ENCODE measurements at places on chromosomes 6 and 20. TPM values are rescaled to one million over a fixed set of nuclear protein-coding genes. Genes with fewer than 3 reads are reported as not detected.

DNA sequence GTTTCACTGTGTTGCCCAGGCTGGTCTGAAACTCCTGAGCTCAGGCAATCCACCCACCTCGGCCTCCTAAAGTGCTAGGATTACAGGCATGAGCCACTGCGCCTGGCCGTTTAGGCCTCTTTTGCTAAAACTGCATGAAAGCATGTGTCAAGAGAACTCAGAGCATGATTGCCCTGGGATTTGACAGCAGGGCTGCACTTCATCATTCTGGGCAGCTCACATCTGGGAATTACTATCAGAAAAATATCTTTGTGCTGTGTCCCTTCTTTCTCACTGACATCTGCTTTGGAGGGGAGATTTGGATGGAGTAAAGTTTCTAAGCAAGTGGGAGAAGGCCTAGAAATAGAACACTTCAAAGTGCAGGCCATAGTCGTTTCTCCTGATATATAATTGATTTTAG is 59.6 kb upstream of the EIF2S2 start:
- H3K4me1 ChIP-seq: peaks cover 3% of the 10 kb centered on the region
- no peak overlapping the region for H3K27ac ChIP-seq
- peaks cover 20% of the 10 kb centered on the region for H3K27me3 ChIP-seq
- H3K4me3 ChIP-seq: no peak overlapping the region

CNR1 gene
- total RNA-seq: not detected

- H3K27me3 ChIP-seq: peaks cover 66% of the 10 kb centered on the region
- no peak for DNase-seq
- H3K27ac ChIP-seq: no peak overlapping the region
- H3K4me3 ChIP-seq: no peak overlapping the region
Observed at GRCh38 chr6:138258991-138259390, 40.7 kb upstream of the PBOV1 start.

GRCh38 chr20:51346686-51347485 is 195.6 kb downstream of the NFATC2 start:
- no peak for DNase-seq
- H3K27ac ChIP-seq: no peak overlapping the region
- peaks cover 4% of the 10 kb centered on the region for H3K4me1 ChIP-seq
- H3K36me3 ChIP-seq: peaks cover 5% of the 10 kb centered on the region
- H3K27me3 ChIP-seq: peaks cover 12% of the 10 kb centered on the region

DNA sequence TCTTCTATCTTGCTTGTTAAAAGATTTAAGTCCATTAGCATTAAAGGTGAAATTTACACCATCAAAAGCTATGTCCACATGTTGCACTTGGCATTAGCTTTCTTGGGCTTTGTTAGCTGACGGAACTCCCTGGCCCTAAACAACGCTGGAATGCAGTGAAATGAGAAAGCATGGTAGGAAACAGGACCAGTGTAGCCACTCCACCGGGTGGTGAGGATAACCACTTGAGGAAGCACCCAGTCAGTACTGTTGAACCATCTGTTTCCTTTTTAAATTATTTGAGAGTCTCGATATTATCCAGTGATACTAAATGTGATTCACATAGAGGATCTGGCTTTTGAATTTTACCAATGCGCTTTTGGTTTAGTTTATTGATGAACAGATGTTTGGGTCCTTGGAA is 374.9 kb upstream of the NOX3 start:
- H3K27me3 ChIP-seq: no peaks in the 10 kb centered on the region
- no peaks in the 10 kb centered on the region for H3K4me1 ChIP-seq
- H3K36me3 ChIP-seq: no peaks in the 10 kb centered on the region
- H3K4me3 ChIP-seq: no peak overlapping the region
- DNase-seq: no peak

GRCh38 chr6:40848038-40848437 is 191.0 kb downstream of the UNC5CL start:
- peaks cover 4% of the 10 kb centered on the region for H3K4me1 ChIP-seq
- no peak overlapping the region for H3K4me3 ChIP-seq
- DNase-seq: no peak
- H3K36me3 ChIP-seq: peaks cover 3% of the 10 kb centered on the region
- H3K27ac ChIP-seq: no peak overlapping the region

- peak overlapping the region; percentile 97 for H3K27ac ChIP-seq
- peak; percentile 81 for DNase-seq
- no peaks in the 10 kb centered on the region for H3K36me3 ChIP-seq
- no peaks in the 10 kb centered on the region for H3K27me3 ChIP-seq
- H3K4me1 ChIP-seq: peaks cover 37% of the 10 kb centered on the region
Observed at GRCh38 chr6:151390851-151391470, 398 bp downstream of the ZBTB2 start.

DNA sequence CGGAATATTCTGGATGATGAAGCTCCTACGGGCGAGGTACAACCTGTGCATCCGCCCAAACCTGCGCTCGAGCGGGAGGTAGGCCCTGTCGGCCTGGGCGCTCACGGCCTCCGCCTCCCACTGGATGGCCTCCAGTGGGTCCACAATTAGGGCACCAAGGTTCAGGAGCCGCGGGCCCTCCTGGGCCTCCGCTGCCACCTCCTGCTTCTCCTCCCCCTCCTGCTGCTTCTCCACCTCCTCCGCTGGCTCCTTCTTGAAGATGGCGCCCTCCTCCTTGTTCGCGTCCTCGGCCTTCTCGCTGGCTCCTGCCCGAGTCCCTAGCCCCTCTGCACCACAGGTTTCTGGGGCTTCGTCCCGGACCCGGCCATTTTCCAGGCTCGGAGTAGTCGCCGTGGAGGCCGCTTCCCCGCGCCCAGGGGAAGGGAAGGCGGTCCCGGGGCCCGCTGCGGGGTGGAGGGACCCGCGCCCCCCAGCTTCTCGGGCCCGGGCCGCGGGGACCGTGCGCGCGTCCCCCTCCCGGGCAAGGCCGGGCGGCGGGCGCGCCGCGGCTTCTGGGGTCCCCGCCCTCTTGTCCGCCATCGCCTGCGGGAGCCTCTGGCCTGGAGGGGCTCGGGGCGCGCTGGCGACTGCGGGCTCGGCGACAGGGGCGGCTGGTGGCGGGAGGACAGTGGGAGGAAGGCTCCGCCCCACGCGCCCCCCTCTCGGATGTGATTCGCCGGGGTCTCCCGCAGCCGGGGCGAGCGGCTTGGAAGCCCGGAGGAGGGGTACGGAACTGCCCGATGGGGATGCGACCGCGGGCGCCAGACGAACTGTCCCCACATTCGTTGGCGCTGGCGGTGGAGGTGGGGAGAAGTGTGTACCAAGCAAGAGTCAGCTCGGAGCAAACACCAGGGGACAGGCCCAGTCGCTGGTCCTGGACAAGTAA is 17.6 kb downstream of the PLAGL2 start:
- H3K4me1 ChIP-seq: peaks cover 18% of the 10 kb centered on the region
- H3K4me3 ChIP-seq: peak overlapping the region; percentile 90
- no peak for DNase-seq
- H3K27ac ChIP-seq: peak overlapping the region; percentile 87
- peaks cover 3% of the 10 kb centered on the region for H3K36me3 ChIP-seq
- no peaks in the 10 kb centered on the region for H3K27me3 ChIP-seq

- H3K4me3 ChIP-seq: no peak overlapping the region
- H3K36me3 ChIP-seq: no peaks in the 10 kb centered on the region
- H3K27me3 ChIP-seq: no peaks in the 10 kb centered on the region
- no peak for DNase-seq
- no peaks in the 10 kb centered on the region for H3K4me1 ChIP-seq
Observed at GRCh38 chr6:133114973-133115372, 126.2 kb upstream of the EYA4 start.

CRISP3 gene
- not detected for total RNA-seq

SMOC2 gene
- total RNA-seq: not detected

DNA sequence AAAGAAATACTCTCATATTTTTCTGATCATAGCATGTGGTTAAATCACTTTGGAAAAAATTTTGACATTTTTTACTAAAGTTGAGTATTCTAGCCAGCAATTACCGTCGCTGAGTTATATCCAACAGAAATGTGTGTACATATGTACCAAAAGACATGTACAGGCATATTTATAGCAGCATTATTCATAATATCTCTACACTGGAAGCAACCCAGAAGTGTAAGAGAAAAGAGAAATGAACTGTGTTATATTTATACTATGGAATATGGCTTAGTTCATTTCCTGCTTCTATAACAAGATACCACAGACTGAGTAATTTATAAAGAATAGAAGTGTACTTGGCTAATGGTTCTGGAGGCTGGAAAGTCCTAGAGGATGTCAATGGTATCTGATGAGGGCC is 474.0 kb upstream of the GJE1 start:
- no peaks in the 10 kb centered on the region for H3K36me3 ChIP-seq
- DNase-seq: no peak
- no peaks in the 10 kb centered on the region for H3K4me1 ChIP-seq
- no peak overlapping the region for H3K4me3 ChIP-seq
- H3K27me3 ChIP-seq: no peaks in the 10 kb centered on the region
- no peak overlapping the region for H3K27ac ChIP-seq

GRCh38 chr6:51887859-51888258 is 199.6 kb downstream of the PKHD1 start:
- H3K36me3 ChIP-seq: no peaks in the 10 kb centered on the region
- peaks cover 11% of the 10 kb centered on the region for H3K27me3 ChIP-seq
- H3K27ac ChIP-seq: no peak overlapping the region
- no peak overlapping the region for H3K4me3 ChIP-seq

EEF1A2 gene
- 0.99 TPM for total RNA-seq

GRCh38 chr20:10970109-10970508 is 296.3 kb upstream of the JAG1 start:
- H3K27ac ChIP-seq: no peak overlapping the region
- no peaks in the 10 kb centered on the region for H3K27me3 ChIP-seq

HLA-DRB5 gene
- total RNA-seq: 8.8 TPM

DNA sequence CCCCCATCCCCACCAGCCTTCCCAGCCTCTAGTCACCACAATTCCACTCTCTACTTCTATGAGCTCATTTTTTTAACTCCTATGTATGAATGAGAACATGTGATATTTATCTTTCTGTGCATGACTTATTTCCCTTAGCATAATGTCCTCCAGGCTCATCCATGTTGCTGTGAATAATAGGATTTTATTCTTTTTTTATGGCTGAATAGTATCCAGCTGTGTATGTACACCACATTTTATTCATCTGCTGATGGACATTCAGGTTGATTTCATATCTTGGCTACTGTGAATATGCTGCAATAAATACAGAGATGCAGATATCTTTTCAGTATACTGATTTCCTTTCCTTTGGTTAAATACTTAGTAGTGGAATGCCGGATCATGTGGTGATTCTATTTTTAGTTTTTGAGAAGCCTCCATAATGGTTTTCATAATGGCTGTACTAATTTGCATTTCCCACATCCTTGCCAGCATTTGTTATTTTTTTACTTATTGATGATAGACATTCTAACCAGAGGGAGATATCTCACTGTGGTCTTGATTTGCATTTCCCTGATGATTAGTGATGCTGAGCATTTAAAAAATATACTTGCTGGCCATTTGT is 194.9 kb downstream of the PACRG start:
- no peak for DNase-seq
- no peaks in the 10 kb centered on the region for H3K4me1 ChIP-seq
- no peak overlapping the region for H3K4me3 ChIP-seq
- H3K27ac ChIP-seq: no peak overlapping the region

PTPRT gene
- total RNA-seq: not detected

SMLR1 gene
- total RNA-seq: not detected

CPXM1 gene
- total RNA-seq: 0.23 TPM

All from T-helper 17 cell (primary cell).